ENCODE measurements at places on chromosomes 3 and 15.

DNA sequence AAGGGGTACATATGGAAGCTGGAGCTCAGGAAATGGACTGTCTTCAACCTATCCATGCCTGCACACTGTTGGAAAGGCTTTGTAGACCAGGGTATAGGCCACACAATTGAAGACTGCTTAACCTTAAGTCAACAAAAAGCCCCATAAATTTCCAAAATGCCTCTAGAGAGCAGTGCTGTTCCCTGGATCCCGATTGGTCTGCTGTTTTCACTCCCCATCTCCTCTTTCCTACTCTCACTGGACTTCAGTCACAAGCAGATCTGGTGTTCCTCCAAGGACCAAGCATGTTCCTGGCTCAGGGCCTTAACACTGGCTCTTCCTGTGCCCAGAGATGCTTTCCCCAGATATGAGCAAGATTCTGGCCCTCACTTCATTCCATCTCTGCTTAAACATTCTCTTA, 22.8 kb upstream of the LRRC34 start:
- peak; percentile 22 for DNase-seq

GRCh38 chr3:184258926-184259325, 2.4 kb downstream of the CAMK2N2 start:
- DNase-seq = peak; percentile 27

- no peak for DNase-seq
Observed at GRCh38 chr15:88542342-88542733, 4.1 kb downstream of the DET1 start.

- no peak for DNase-seq
Observed at GRCh38 chr3:15083252-15083651, 15.7 kb downstream of the RBSN start.

- DNase-seq = no peak
Observed at GRCh38 chr3:129413687-129414506, 14.5 kb downstream of the EFCAB12 start.

GRCh38 chr3:185874119-185874518, 49.3 kb upstream of the IGF2BP2 start:
- no peak for DNase-seq

GRCh38 chr15:73951601-73952000, 25.3 kb downstream of the LOXL1 start:
- no peak for DNase-seq

Data from NCI-H69 (cell line).